Memory B cell (primary cell): ENCODE measurements at places on chromosomes 2 and 18.

- DNase-seq = no peak
Measured at GRCh38 chr2:8049176-8049575, 632.7 kb upstream of the ID2 start.

- DNase-seq = no peak
Measured at GRCh38 chr2:197307933-197308521, 2.6 kb downstream of the ANKRD44 start.

DNA sequence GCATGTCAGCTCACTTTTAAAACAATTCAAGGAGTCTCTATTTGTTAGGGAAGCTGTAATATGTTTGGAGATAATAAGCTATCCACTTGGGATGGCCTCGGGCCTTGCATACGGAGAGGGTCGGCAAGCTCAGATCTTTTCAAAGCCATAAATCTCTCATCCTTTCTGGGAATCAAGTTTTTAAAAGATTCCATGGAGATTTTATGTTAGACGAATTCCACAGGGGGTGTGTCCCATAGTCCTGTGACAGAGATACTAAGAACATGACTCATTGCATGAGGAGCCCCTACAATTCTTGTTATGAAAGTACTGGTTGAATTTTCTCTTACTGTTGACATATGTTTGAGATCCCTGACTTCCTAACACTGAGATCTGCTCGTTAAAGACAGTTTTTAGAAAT is 108.7 kb downstream of the FEZ2 start:
- no peak for DNase-seq

GRCh38 chr2:19611491-19612332 is 253.3 kb upstream of the OSR1 start:
- DNase-seq = no peak

DNA sequence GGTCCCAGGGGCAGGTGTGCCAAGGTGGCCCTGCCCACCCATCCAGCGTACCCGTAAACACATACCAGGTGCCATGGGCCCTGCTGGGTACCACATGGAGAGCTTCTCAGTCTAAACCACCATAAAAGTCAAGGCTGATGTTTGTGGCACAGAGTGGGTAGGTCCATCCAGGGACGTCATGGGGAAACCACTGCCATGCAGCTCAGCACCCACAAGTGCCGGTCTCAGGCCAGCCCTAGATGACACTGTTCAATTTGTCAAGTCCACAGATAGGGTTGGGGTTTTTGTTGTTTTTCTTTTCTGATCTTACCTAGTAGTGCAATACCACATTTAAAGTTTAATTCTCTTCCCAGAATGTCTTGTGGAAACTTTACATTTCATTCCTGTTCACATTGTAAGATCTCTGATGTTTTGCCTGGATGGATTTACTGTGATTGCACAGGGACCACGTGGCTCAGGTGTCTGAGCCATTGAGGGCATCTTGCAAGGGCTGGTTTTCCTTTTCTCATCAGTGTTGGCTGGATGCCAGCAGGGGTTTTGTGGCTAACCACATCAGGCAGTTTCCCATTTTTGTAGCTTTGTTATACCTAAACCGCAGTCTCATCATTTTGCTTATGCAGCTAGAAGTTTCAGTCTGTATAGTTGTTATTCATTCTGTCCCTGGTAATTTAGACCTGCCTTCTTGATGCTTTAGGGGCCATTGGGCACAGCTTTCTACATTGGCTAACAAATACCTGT is 64.7 kb downstream of the STK25 start:
- peak; percentile 58 for DNase-seq

DNA sequence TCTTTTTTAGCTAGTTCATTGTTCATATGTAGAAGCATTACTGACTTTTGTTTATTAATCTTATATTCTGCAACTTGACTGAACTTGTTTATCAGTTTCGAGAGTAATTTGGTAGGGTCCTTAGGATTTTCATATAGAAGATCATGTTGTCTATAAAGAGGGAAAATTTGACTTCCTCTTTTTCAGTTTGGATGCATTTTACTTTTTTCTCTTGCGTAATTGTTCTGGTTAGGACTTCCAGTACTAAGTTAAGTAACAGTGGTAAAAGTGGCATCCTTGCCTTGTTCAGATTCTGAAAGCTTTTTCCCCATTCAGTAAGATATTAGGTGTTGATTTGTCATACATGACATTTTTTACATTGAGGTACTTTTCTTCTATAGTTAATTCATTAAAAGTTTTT is 726.0 kb downstream of the KCNJ3 start:
- no peak for DNase-seq

DNA sequence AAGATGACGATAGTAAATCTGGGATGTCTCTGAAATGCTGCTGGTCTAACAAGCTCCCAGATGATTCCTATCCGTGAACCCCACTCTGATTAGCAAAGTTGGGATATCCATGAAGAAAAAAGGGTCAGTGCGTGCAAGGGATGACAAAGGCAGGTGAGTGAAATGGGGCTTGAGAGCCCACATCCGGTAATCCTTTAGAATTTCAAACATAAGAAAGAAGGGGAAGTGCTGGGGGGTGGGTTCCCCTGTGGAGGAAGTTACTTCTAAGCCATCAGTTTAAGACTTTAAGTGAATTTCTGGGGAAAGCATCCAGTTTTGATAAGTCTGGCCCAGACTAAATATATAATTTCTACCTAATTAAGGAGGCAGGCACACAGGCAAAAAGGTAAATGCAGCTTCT is 209.5 kb downstream of the DPP10 start:
- no peak for DNase-seq

GRCh38 chr2:85468096-85468703 is 49.7 kb downstream of the SH2D6 start:
- no peak for DNase-seq

GRCh38 chr2:96832754-96833507 is 10.9 kb downstream of the ANKRD23 start:
- DNase-seq = no peak

- DNase-seq = no peak
Measured at GRCh38 chr2:160942476-160943142, 217.6 kb upstream of the TANK start.

- no peak for DNase-seq
Measured at GRCh38 chr2:46837112-46837454, 78.5 kb downstream of the MCFD2 start.

DNA sequence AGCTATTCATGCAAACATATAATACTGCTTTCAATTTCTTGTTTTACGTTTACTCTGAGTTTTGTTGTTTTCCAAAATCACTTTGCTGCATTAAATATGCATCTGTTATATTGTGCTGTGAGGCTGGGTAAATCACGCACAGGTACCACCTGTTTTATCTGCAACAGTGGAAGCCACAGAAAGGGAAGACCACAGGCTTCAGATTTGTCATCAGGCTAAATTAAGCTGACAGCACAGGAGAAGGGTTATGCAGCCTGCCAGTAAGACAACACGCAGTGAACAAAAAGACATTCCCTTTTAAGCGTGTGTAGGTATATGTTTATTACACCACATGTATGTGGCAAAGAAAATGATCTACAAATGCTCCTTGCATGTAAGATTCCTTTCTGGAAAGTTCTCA is 38.2 kb downstream of the ZNF516 start:
- no peak for DNase-seq

GRCh38 chr2:166862468-166863132 is 25.7 kb upstream of the XIRP2 start:
- no peak for DNase-seq

DNA sequence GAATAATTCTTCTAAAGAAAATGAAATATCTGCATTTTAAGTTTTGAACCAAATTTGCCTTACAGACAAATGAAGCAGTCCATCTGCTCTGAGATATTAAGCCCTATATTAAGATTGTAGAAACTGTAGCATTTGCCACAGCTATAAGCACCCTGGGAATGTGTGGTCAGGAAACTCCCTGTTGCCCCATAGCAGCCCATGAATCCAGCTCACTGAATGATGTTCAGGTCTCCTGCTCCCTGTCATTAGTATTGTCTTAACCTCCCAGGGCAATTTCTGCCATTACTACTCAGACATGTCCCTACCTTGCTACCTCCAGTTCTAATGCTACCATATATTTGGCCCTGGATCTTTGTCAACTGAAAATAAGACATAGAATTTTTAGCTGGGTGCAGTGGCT is 41.1 kb downstream of the CDK15 start:
- DNase-seq = no peak

DNA sequence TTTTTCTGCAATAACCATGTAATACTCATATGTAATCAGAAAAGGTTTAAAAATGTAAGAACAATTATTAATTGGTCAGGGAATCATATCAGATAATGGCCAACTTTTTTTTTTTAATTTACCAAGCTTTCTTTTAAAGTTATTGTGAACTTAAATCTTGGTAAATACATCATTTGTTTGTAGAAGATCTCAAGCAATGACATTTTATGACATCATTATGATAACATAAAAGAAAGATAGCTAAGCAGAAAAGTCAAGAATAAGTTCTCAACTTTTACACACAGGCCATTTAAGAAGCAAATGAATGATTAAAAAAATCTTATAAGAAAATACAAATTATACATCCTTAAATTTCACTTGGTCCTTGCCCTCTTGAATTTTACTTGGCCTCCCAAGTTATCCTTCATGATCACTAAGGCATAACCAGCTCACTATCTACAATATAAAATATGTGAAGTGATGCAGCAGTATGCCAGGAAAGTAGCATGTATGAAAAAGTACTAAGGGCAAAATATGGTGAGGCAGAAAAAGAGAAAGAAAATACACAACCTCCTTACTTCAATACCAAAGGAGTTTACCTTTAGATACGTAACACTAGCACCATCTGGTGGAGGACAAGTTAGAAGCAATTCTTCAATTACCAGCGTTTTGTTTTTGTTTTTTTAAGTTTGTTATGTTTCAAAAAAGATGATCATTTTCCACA is 116.6 kb downstream of the SRBD1 start:
- DNase-seq = no peak

DNA sequence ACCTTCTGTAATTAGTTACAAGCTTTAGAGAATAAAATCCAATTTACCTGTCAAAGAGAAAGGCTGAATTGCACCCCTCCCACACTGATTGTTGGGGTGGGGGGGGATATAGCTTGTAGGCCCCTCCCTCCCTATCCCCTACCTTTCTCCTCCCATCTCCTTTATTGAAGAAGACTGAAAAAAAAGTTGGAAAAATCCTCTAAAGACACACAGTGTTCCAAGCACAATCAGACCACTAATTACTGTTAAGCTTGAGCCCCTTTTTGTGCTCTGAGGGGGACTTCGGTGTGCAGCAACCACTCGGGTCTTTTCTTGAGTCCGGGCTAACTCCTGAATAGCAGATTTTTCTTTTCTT is 43.0 kb upstream of the FZD5 start:
- DNase-seq = no peak

- DNase-seq = no peak
Measured at GRCh38 chr2:44983836-44984604, 25.2 kb downstream of the SIX2 start.

DNA sequence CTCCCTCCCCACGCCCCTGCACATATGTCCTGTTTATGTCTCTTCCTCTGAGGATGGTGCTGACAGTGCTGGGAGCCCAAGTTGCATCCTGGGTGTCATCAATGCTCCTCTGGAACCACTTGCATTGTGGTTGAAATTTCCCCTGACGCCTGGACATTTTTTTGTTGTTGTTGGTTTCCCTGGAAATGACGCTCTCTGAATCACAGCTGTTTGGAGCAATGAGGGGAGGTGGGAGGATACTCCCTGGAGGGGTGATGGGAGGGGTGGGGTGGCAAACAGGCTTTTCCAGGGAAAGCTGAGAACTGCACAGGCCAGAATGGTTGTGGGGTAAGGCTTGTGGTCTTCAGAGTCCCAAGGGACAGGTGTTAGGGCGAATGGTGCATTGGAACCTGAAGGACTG is 29.6 kb downstream of the CELF4 start:
- no peak for DNase-seq

GRCh38 chr18:79639072-79639829 is 40.4 kb upstream of the CTDP1 start:
- DNase-seq = no peak

- DNase-seq = no peak
Measured at GRCh38 chr2:77104554-77104953, 417.6 kb downstream of the LRRTM4 start.

- no peak for DNase-seq
Measured at GRCh38 chr18:49863769-49864621, 50.7 kb upstream of the ACAA2 start.

GRCh38 chr2:18132697-18133096 is 254.2 kb downstream of the KCNS3 start:
- no peak for DNase-seq

DNA sequence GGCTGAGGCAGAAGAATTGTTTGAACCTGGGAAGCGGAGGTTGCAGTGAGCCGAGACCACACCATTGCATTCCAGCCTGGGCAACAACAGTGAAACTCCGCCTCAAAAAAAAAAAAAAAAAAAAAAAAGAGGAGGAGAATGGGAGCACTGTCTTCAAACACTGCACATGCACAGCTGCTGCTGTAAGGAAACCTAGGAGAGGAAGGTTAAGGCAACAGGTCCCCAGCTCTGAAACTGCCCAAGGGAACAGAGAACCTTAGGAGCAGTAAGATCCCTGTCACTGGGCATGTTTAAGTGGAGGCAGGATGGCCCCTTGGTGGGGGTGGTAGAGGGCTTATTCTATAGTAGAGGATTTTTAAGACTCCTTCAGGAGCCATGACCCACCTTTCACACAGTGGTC is 111.2 kb downstream of the CLIP4 start:
- no peak for DNase-seq

DNA sequence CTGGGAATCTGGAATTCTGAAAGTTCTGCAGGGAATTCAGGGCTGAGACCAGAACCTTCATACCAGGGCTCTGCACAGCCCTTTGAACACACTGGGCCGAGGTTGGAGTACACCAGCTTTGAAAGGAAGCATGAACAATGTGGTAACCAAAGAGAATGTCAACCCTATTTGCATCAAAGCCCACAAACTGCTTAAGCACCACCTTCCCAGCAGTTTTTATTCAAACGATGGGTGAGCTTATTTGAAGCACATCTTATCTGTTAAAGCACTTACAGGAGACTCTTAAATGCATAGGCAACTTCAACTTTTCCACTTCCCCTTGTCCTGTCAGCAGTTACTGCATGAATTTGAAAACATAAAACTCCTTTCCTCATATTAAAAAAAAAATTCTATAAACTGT is 96.6 kb downstream of the TXNL1 start:
- no peak for DNase-seq

DNA sequence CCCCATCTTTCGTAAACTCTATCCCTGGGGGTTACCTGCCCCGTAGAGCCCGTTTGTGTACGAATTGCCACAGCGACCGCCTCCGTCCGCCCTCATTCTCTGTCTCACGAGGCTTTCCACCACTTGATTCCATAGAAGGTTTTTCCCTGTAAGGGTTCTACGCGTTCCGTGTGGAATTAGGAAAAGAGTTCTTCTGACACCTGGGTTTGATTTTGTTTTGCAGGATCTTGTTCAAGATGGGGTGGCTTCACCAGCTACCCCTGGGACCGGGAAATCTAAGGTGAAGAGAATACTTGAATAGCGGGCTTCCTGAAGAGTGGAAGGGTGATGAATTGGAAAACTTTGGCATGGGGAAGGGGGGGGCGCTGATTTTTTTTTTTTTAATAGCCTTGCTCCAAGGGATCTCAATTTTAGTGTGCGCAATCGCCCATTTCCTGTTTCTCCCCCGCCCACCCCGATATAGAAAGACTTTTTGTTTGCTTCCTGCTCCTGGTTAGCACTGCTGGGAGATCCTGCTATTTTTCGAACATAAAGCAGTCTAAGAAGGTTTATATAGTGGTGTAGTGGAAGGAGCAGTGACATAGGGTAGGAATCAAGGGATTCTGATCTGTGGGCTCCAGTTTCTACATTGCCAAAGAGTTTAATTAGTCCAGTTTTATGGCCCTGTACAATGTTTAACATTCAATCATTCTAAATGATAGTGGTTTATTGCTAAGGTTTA is 564 bp downstream of the GCC2 start:
- DNase-seq = peak; percentile 14
